Liver (tissue), 10 donors: ENCODE measurements at places on chromosomes 11 and 22.
A peak's percentile ranks its signal among the peaks of the same experiment; 100 is the strongest.

DNA sequence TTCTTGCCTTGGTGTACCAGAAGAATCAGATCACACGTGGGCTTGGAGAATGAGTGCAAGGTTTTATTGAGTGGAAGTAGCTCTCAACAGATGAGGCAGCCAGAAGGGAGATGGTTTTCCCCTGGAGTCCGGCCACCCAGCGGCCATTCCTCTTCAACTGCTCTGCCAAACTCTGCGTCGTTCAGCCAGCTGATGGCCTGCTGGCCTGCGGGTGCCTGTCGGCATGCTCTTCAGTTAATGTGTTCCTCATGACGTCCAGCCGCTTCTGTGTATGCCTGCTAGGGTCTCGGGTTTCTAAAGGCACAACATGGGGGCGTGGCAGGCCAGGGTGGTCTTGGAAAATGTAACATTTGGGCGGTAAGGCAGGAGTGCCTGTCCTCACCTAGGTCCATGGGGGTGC lies 487.9 kb upstream of the LRRC4C start:
- no peaks in the 10 kb centered on the region for H3K27me3 ChIP-seq
- H3K27ac ChIP-seq: no peak overlapping the region
- H3K4me1 ChIP-seq: no peaks in the 10 kb centered on the region
- no peak overlapping the region for H3K4me3 ChIP-seq

- no peak overlapping the region for H3K4me3 ChIP-seq
- H3K27me3 ChIP-seq: no peaks in the 10 kb centered on the region
- no peaks in the 10 kb centered on the region for H3K36me3 ChIP-seq
These were observed 522.9 kb downstream of the NTM start for GRCh38 chr11:131893103-131893890.

DNA sequence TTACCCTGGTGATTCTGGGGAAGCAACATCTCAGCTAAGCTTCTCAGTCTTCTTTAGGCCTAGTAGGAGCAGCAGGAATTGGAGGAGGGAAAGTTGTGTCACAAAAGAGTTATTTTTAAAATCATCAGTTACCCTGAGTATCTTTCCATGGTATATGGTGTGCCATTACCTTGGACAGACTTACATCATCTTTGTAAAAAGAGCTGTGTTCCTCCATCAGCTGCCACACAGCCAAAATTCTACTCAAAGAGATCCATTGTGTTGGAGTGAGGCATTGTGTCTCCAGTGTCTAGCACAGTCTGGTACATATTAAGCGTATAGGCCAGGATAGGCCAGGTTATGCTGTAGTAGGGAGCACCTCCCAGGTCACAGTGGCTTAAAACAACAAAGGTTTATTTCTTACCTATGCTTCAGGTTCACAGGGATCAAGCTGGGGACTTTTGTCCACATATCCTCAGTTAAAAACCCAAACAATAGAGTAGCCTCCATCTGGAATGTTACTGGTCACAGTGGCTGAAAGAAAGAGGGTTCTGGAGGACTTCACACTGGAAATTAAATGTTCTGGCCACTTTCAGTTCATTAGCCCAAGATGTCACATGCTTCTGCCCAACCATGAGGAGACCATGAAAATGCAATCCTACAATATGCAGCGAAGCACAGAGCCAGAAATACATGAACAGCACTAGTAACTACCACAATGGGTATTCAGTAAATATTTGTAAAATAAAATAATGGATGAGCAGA lies 9.9 kb upstream of the TMPRSS5 start:
- no peaks in the 10 kb centered on the region for H3K36me3 ChIP-seq
- no peaks in the 10 kb centered on the region for H3K4me1 ChIP-seq
- no peak overlapping the region for H3K4me3 ChIP-seq
- H3K27ac ChIP-seq: no peak overlapping the region
- DNase-seq: no peak

- no peak for DNase-seq
- peaks cover 14% of the 10 kb centered on the region for H3K36me3 ChIP-seq
- H3K27ac ChIP-seq: no peak overlapping the region
- no peaks in the 10 kb centered on the region for H3K27me3 ChIP-seq
- H3K4me3 ChIP-seq: no peak overlapping the region
- H3K4me1 ChIP-seq: peaks cover 13% of the 10 kb centered on the region
These were observed 1.7 kb upstream of the LDHA start for GRCh38 chr11:18392434-18393321.

- H3K36me3 ChIP-seq: no peaks in the 10 kb centered on the region
- no peak overlapping the region for H3K27ac ChIP-seq
These were observed 900.3 kb downstream of the METTL15 start for GRCh38 chr11:29008481-29008880.

- no peak for DNase-seq
- no peaks in the 10 kb centered on the region for H3K36me3 ChIP-seq
- peaks cover 41% of the 10 kb centered on the region for H3K4me1 ChIP-seq
- H3K27me3 ChIP-seq: no peaks in the 10 kb centered on the region
- H3K27ac ChIP-seq: peak overlapping the region; percentile 80
These were observed 24.6 kb downstream of the STIM1 start for GRCh38 chr11:3879967-3880542.

GRCh38 chr22:32900886-32901635 lies 99.6 kb downstream of the TIMP3 start:
- H3K4me3 ChIP-seq: no peak overlapping the region
- H3K36me3 ChIP-seq: no peaks in the 10 kb centered on the region
- DNase-seq: no peak
- H3K27ac ChIP-seq: no peak overlapping the region
- H3K4me1 ChIP-seq: no peaks in the 10 kb centered on the region

GRCh38 chr11:19164230-19164855 lies 37.4 kb downstream of the CSRP3 start:
- DNase-seq: no peak
- H3K36me3 ChIP-seq: no peaks in the 10 kb centered on the region
- H3K4me1 ChIP-seq: peaks cover 4% of the 10 kb centered on the region
- no peaks in the 10 kb centered on the region for H3K27me3 ChIP-seq
- H3K4me3 ChIP-seq: no peak overlapping the region
- no peak overlapping the region for H3K27ac ChIP-seq

- peaks cover 57% of the 10 kb centered on the region for H3K36me3 ChIP-seq
- H3K27ac ChIP-seq: peak overlapping the region; percentile 50
- no peaks in the 10 kb centered on the region for H3K27me3 ChIP-seq
- peaks cover 9% of the 10 kb centered on the region for H3K4me1 ChIP-seq
- DNase-seq: no peak
- no peak overlapping the region for H3K4me3 ChIP-seq
These were observed 14.5 kb downstream of the PCSK7 start for GRCh38 chr11:117217141-117218084.

DNA sequence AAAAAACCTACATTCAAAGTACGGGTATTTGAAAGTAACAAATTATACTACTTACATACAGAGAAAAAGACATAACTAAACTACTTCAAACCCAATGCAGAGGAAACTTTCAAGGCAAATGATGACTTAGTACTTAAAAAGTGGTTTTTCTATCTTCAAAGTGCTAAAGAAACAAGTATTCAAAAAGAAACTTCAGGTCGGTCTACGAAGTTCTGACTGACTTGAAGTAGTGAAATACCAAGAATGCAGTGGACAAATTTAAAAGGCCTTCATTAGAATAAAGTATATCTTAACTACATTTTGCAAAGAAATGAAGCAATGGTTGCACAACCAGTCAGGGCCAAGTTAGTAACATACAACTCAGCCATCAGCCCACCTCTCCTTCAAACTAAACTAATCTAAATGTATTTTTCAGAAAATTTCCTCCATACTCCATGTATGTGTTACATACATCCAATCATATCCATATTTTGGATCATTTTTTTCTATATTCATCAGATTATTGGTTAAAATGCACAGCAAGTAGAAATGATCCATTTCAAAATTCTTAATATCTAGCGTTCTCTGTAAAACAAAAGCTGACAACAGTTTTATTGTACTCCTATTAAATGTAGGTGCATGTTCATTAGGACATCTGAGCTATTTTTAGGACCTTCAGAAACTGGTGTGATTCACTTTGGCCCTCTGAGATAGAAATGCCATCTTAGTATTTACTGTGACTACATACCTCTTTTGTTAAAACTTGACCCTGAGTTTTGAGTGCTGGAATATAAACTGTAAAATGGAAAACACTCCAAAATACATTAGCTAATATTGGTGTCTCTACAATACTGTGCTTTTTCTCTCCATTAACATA lies 49.9 kb downstream of the BIRC2 start:
- peaks cover 48% of the 10 kb centered on the region for H3K36me3 ChIP-seq
- H3K4me3 ChIP-seq: no peak overlapping the region
- DNase-seq: no peak
- no peaks in the 10 kb centered on the region for H3K27me3 ChIP-seq
- no peaks in the 10 kb centered on the region for H3K4me1 ChIP-seq

GRCh38 chr11:35414776-35415175 lies 4.6 kb downstream of the SLC1A2 start:
- H3K27me3 ChIP-seq: no peaks in the 10 kb centered on the region
- H3K27ac ChIP-seq: no peak overlapping the region
- peaks cover 8% of the 10 kb centered on the region for H3K4me1 ChIP-seq
- no peak for DNase-seq
- H3K4me3 ChIP-seq: no peak overlapping the region

DNA sequence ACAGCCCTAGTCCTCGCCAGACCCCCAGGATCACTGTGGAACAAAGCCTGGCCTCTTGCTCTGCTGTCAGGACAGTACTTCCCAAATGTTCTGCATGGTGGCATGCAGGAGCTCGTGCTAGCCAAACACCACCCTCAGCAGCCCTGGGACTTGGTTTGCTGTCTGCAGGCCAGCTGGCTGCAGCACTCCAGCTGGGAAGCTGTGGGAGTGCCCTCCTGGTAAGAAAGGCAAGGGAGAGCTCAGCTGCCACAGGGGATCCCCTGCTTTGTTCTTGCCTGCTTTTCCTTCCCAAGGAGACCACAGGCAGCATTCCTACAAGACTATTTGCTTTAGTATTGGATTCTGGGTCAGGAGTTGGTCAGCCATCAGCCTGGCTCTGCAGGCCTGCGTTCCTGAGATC lies 27.9 kb downstream of the TCIRG1 start:
- H3K4me3 ChIP-seq: no peak overlapping the region
- no peak for DNase-seq
- H3K36me3 ChIP-seq: peaks cover 88% of the 10 kb centered on the region
- no peaks in the 10 kb centered on the region for H3K4me1 ChIP-seq

DNA sequence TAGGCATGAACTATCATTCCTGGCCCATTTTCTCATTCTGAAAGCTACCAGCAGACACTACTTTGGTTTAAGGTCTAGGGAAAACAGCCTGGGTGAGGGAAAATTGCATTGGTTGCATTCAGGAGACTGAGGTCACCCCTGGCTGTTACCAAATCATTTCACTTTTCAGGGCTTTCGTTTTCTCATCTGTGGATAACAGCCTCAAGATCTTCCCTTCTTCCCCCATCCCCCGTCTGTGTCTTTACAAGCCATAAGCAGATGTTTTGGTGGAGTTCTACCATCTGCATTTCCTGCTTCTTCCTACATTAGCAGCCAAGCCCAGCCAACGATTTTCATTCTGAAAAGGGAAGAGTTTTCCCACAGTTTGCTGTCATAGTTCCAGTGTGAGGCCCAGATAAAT lies 130.4 kb downstream of the HIPK3 start:
- no peak overlapping the region for H3K4me3 ChIP-seq
- H3K36me3 ChIP-seq: no peaks in the 10 kb centered on the region
- no peak for DNase-seq
- H3K4me1 ChIP-seq: no peaks in the 10 kb centered on the region

- H3K4me1 ChIP-seq: peaks cover 8% of the 10 kb centered on the region
- no peak for DNase-seq
- H3K36me3 ChIP-seq: no peaks in the 10 kb centered on the region
- no peaks in the 10 kb centered on the region for H3K27me3 ChIP-seq
These were observed 87.8 kb upstream of the SHANK2 start for GRCh38 chr11:71340086-71340606.

GRCh38 chr22:42412744-42413333 lies 19.4 kb downstream of the NFAM1 start:
- no peak overlapping the region for H3K4me3 ChIP-seq
- H3K27ac ChIP-seq: no peak overlapping the region
- no peaks in the 10 kb centered on the region for H3K36me3 ChIP-seq
- H3K4me1 ChIP-seq: no peaks in the 10 kb centered on the region
- no peak for DNase-seq

- H3K27ac ChIP-seq: no peak overlapping the region
- no peak overlapping the region for H3K4me3 ChIP-seq
- no peak for DNase-seq
- H3K27me3 ChIP-seq: no peaks in the 10 kb centered on the region
- peaks cover 11% of the 10 kb centered on the region for H3K36me3 ChIP-seq
These were observed 4.7 kb downstream of the BET1L start for GRCh38 chr11:202490-202889.

DNA sequence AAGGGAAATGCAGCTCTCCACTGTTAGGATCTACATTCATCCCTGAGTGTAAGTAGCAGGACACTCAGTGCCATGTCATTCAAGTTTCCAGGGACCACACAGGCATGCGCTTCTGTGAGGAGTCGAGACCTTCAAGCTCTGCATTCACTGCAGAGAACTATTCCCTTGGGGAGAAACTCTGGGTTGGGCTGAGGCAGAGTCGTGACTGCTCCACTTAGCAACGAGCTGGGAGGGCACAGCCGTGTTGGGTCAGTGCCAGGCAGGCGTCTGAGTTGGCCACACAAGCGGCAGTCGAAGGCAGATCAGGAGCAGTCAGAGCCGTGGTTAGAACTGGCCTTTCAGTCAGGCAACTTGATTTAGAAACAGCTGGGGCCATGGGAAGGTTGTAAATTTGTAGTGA lies 14.7 kb downstream of the MPEG1 start:
- peak overlapping the region; percentile 0 for H3K27ac ChIP-seq
- DNase-seq: no peak
- no peak overlapping the region for H3K4me3 ChIP-seq
- peaks cover 7% of the 10 kb centered on the region for H3K4me1 ChIP-seq

DNA sequence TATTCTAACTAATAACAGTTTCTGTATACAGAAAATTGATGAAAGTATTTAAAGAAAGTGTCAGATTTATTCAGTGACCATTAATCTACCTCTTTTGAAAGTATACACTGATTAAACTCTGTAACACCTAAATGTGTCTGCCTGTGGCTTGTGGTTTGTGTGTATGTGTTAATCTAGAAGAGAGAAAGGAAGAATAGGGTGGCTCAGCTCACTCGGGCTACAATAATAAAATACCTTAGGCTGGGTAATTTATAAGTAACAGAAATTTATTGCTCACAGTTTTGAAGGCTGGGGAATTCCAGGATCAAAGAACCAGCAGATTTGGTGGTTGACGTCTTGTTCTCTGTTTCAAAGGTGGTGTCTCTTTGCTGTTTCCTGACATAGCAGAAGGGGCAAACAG lies 13.6 kb upstream of the OR5AS1 start:
- DNase-seq: no peak
- no peak overlapping the region for H3K27ac ChIP-seq
- H3K36me3 ChIP-seq: no peaks in the 10 kb centered on the region
- no peaks in the 10 kb centered on the region for H3K27me3 ChIP-seq
- H3K4me1 ChIP-seq: no peaks in the 10 kb centered on the region
- H3K4me3 ChIP-seq: no peak overlapping the region

- no peak overlapping the region for H3K4me3 ChIP-seq
- no peaks in the 10 kb centered on the region for H3K27me3 ChIP-seq
- no peak for DNase-seq
These were observed 768.7 kb downstream of the ETS1 start for GRCh38 chr11:127818625-127819024.

DNA sequence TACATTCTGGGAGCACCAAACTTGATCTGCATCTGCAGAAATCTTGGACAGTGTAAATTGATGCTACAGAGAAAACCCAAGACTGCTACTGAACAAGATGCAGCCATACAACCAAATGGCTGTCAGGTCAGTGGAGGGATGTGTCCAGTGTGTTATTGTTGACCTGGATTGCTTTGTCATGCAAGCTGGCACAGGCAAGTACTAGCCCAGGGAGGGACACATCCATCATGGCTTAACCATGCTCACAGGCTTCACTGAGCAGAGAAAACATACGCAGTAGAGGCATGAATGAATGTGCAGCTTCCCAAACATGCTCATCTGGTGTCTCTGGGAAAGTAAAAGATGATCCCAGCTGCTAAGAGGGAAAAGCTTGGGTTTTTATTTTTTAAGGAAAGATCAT lies 93.6 kb downstream of the MTNR1B start:
- no peak overlapping the region for H3K27ac ChIP-seq
- H3K4me1 ChIP-seq: peaks cover 4% of the 10 kb centered on the region
- no peak for DNase-seq
